Activated CD8-positive, alpha-beta T cell treated with anti-CD3 and anti-CD28 coated beads, Interleukin-2, amount 10 ng/mL, durations not matched to agents 7 days and 5 days (primary cell): ENCODE measurements at places on chromosomes 5 and 9. TPM values are rescaled to one million over a fixed set of nuclear protein-coding genes. Genes with fewer than 3 reads are reported as not detected.

DNA sequence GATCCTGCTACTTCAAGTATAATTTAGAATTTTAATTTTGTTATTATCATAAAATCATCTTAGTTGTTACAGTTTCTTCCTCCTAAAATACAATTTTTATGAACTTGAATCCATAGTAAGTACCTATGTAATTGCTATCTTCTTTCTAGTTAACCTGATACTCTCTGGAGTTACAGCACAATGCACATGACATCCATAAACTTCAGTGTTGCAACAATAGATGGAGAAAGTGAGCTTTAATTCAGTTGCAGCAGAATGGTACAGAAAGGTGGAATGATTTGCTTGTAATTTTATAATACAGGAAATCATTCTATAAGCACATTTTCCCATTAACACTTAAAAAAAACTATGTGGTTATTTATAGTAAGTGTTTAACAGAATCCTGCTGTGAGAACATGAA is 372.0 kb downstream of the CDH9 start:
- no peaks in the 10 kb centered on the region for H3K36me3 ChIP-seq
- no peak overlapping the region for H3K4me3 ChIP-seq
- DNase-seq: no peak
- H3K27me3 ChIP-seq: no peaks in the 10 kb centered on the region
- H3K27ac ChIP-seq: no peak overlapping the region
- no peaks in the 10 kb centered on the region for H3K4me1 ChIP-seq

DNA sequence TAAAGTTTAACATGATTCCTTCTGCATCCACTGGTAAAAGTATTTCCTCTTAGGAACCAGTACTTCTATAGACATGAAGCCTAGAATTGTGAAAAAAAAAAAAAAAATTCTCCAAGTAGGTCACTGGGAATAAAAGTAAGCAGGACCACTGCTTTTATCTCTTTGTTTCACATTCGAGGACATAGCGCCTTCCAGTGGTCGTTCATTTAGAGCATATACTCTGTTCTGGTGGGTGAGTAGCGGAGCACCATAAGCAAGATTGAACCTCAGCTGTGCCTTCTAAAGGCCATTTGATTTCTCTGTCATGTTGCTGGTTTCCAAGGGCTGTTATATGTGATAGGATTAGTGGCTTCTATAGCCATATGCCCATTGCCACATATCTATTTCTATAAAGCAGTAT is 393.1 kb downstream of the TMEM232 start:
- DNase-seq: no peak
- no peaks in the 10 kb centered on the region for H3K36me3 ChIP-seq
- no peaks in the 10 kb centered on the region for H3K4me1 ChIP-seq
- no peak overlapping the region for H3K27ac ChIP-seq

Gene INSL4
- total RNA-seq: not detected

Gene LHX2
- not detected for total RNA-seq

GRCh38 chr5:68679041-68679440 is 414.8 kb upstream of the SLC30A5 start:
- DNase-seq: no peak
- H3K27me3 ChIP-seq: peaks cover 2% of the 10 kb centered on the region
- H3K4me1 ChIP-seq: no peaks in the 10 kb centered on the region
- no peak overlapping the region for H3K4me3 ChIP-seq
- H3K36me3 ChIP-seq: no peaks in the 10 kb centered on the region

Gene SCGB3A2
- not detected for total RNA-seq

DNA sequence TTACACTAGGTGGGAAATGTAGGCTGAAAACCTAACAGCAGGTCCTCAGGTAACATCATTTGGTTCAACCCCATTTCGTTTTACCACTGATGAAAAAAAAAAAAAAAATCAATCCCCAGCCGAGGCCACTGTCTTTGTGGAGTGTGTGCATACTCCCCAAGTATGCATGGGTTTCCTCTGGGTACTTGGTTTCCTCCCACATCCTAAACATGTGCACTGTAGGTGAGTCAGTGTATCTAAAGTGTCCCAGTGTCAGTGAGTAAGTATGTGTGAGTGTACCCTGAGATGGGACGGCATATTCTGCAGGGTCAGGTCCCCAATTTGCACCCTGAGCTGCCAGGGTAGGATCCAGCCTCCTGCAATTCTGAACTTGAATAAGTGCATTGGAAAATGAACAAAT is 966.5 kb upstream of the DMAC1 start:
- no peaks in the 10 kb centered on the region for H3K36me3 ChIP-seq
- H3K4me1 ChIP-seq: no peaks in the 10 kb centered on the region

Gene PCDHB2
- total RNA-seq: not detected

GRCh38 chr9:74493512-74493911 is 3.6 kb upstream of the RORB start:
- DNase-seq: no peak
- H3K36me3 ChIP-seq: no peaks in the 10 kb centered on the region
- H3K4me1 ChIP-seq: peaks cover 11% of the 10 kb centered on the region
- H3K27me3 ChIP-seq: peaks cover 42% of the 10 kb centered on the region

DNA sequence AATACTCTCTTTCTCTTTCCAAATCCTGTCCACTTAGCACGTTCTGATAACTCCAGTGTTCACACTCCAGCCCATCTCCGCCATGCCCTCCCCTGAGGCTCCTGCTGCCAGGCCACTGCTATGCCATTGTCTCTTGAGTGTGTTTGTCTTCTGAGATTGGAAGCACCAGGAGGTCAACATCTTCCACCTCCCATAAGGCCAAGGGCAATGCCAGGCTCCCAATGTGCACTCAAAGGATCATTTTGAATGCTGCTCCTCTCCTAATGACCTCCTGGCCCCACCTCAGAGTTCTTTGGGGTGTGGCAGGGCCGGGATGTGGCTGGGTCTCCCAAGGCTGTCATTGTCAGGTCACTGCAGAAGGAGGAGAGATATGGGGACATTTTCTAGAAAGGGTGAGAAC is 19.5 kb downstream of the IGIP start:
- peaks cover 14% of the 10 kb centered on the region for H3K4me1 ChIP-seq
- no peak overlapping the region for H3K27ac ChIP-seq
- DNase-seq: peak; percentile 14
- H3K4me3 ChIP-seq: no peak overlapping the region

- H3K27me3 ChIP-seq: no peaks in the 10 kb centered on the region
- no peaks in the 10 kb centered on the region for H3K36me3 ChIP-seq
- no peak for DNase-seq
- no peaks in the 10 kb centered on the region for H3K4me1 ChIP-seq
- no peak overlapping the region for H3K4me3 ChIP-seq
Observed at GRCh38 chr5:103904651-103905050, 342.1 kb upstream of the NUDT12 start.

- H3K4me1 ChIP-seq: no peaks in the 10 kb centered on the region
- H3K36me3 ChIP-seq: no peaks in the 10 kb centered on the region
- no peak overlapping the region for H3K4me3 ChIP-seq
- no peak for DNase-seq
- H3K27me3 ChIP-seq: no peaks in the 10 kb centered on the region
- H3K27ac ChIP-seq: no peak overlapping the region
Observed at GRCh38 chr9:116516456-116516855, 170.6 kb upstream of the TRIM32 start.

- H3K36me3 ChIP-seq: peaks cover 51% of the 10 kb centered on the region
- H3K4me1 ChIP-seq: no peaks in the 10 kb centered on the region
- no peak overlapping the region for H3K27ac ChIP-seq
- no peak overlapping the region for H3K4me3 ChIP-seq
- DNase-seq: no peak
Observed at GRCh38 chr9:69718218-69718617, 41.6 kb downstream of the PTAR1 start.

Gene RAI14
- total RNA-seq: not detected

Gene GRIN1
- not detected for total RNA-seq

GRCh38 chr5:98637557-98637956 is 135.9 kb upstream of the RGMB start:
- H3K4me1 ChIP-seq: no peaks in the 10 kb centered on the region
- H3K36me3 ChIP-seq: no peaks in the 10 kb centered on the region
- H3K27ac ChIP-seq: no peak overlapping the region
- H3K27me3 ChIP-seq: no peaks in the 10 kb centered on the region
- H3K4me3 ChIP-seq: no peak overlapping the region
- no peak for DNase-seq

Gene LURAP1L
- total RNA-seq: not detected

Gene HTR4
- total RNA-seq: not detected

Gene FGF1
- total RNA-seq: not detected

GRCh38 chr9:109481856-109482255 is 16.3 kb downstream of the PTPN3 start:
- H3K27ac ChIP-seq: no peak overlapping the region
- H3K36me3 ChIP-seq: no peaks in the 10 kb centered on the region
- H3K27me3 ChIP-seq: peaks cover 26% of the 10 kb centered on the region
- no peak overlapping the region for H3K4me3 ChIP-seq

Gene NR4A3
- total RNA-seq: 0.26 TPM

Gene TUSC1
- total RNA-seq: 0.21 TPM

DNA sequence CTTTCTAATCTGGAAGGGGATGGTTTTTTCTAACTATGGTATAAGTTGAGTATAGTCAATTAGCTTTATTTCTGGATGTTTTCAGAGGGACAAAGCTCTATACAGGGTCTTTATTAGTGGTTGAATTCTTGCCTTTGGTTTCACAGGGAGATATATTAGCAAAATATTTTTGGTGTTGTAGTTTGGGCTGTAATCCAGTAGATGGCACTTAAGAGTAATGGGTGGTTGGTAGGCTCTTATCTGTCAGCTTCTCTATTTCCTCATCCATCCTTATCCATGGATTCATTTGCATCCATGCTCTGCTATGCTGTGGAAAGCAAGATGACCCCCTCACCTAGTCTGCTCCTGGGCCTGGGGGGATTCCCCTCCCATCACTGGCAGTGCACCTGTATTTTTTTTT is 363.6 kb upstream of the CYLC2 start:
- H3K4me1 ChIP-seq: no peaks in the 10 kb centered on the region
- H3K27ac ChIP-seq: no peak overlapping the region
- H3K4me3 ChIP-seq: no peak overlapping the region
- DNase-seq: no peak
- H3K27me3 ChIP-seq: no peaks in the 10 kb centered on the region
- H3K36me3 ChIP-seq: no peaks in the 10 kb centered on the region

DNA sequence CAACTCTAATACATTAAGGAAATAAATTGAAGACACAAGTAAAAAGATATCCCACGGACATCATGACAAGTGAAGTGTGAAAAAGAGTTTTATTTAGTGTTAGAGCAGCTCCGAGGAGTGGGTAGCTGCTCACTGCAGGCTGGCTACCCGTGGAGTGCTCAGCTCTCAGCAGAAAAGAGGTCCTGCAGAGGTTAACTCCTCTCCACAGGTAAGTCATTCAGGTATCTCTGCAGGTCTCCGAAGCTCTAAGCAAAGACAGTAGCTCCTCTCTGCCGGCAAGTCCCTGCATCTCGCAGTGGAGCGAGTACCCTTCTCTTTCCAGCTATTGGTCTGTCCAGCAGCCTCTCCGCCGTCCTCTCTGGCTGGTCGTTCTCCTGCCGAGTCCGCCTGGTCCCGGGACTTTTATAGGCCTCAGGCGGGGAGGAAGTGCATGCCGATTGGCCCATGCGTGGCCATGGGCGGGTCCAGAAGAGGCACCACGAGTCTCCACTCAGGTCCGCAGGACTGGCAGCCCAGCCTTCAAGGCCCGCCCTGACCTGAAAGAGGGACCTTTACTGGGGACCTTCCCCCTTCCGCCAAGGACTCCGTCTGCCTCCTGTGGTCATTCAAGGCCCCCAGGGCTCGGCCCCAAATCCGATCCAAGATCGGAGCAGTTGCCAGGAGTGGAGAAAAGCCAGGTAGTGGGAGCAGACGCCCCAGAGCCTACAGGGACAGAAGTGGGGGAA is 29.9 kb downstream of the BTNL9 start:
- H3K36me3 ChIP-seq: no peaks in the 10 kb centered on the region
- H3K27ac ChIP-seq: no peak overlapping the region
- no peak overlapping the region for H3K4me3 ChIP-seq

DNA sequence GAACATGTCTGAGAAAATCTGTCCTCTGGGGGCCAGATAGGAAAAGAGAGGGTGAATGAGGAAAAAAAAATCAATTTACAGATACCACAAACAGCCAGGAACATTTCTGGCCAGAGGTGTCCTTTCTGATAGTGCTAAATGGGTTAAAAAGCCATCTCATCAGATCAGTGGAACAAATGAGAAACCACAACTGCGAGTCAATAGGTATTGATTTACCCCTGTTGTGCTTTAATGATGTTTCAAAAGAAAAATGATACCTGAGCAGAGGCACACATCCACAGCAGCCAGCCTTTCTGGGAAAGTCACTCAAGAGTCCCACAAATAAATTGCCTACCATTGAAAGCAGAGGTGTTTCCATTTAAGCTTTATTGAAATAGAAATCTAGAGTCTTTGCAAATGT is 79.3 kb upstream of the PTGER4 start:
- H3K27ac ChIP-seq: no peak overlapping the region
- no peak overlapping the region for H3K4me3 ChIP-seq
- no peaks in the 10 kb centered on the region for H3K27me3 ChIP-seq

- peaks cover 8% of the 10 kb centered on the region for H3K27me3 ChIP-seq
- no peak for DNase-seq
- peaks cover 2% of the 10 kb centered on the region for H3K4me1 ChIP-seq
- H3K27ac ChIP-seq: no peak overlapping the region
- no peak overlapping the region for H3K4me3 ChIP-seq
- no peaks in the 10 kb centered on the region for H3K36me3 ChIP-seq
Observed at GRCh38 chr5:176779537-176779936, 30.8 kb upstream of the UNC5A start.

Gene PCDHB16
- not detected for total RNA-seq

Gene IL13
- total RNA-seq: 1.6 TPM

GRCh38 chr9:86577420-86578333 is 223.5 kb upstream of the TUT7 start:
- no peak overlapping the region for H3K4me3 ChIP-seq
- H3K4me1 ChIP-seq: no peaks in the 10 kb centered on the region
- H3K27ac ChIP-seq: no peak overlapping the region
- peaks cover 1% of the 10 kb centered on the region for H3K27me3 ChIP-seq
- DNase-seq: no peak
- no peaks in the 10 kb centered on the region for H3K36me3 ChIP-seq

DNA sequence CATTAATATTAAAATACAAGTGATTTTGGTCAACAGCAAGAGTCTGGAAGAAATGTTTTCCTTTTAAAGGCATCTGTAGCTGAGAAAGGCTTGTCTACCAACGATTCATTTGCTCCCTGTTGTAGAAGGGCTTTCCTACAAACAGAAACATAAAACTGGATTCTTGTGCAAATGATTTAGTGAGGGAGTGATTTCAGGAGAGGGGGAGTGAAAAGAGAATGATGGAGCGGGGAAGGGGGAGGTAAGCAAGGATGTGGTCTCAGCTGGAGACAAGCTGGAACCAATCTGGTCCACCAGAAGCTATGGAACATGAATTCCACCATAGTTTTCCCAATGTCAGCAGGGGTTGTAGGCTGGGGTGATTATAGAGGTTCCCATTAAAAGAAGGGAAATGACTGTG is 196.3 kb downstream of the FBXO4 start:
- H3K36me3 ChIP-seq: no peaks in the 10 kb centered on the region
- H3K27me3 ChIP-seq: no peaks in the 10 kb centered on the region
- H3K4me1 ChIP-seq: no peaks in the 10 kb centered on the region
- DNase-seq: no peak
- no peak overlapping the region for H3K4me3 ChIP-seq
- H3K27ac ChIP-seq: no peak overlapping the region

Gene RALGDS
- total RNA-seq: 102 TPM

DNA sequence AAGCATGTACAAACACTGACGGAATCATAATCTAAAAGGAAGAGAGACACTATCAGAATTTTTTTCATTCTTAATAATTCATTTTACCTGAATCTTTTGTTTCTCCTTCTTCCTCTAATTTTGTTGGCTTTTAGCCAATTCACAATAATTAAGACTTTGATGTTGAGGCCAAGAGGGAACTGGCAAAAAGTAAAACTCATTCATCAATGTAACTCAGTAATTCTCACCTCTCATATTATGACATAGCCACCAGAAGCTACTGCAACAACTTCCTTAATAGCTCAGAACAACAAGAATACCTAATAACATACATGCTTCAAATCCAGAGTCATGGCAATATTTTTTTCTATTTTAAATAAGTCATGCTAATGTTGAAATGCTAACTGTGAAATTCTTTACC is 64.5 kb downstream of the MCTP1 start:
- no peaks in the 10 kb centered on the region for H3K36me3 ChIP-seq
- H3K27me3 ChIP-seq: no peaks in the 10 kb centered on the region
- no peak overlapping the region for H3K4me3 ChIP-seq
- H3K4me1 ChIP-seq: no peaks in the 10 kb centered on the region
